NCI-H187 (cell line): ENCODE measurements at places on chromosomes 6 and 20.

GRCh38 chr6:10386756-10387654 lies 27.9 kb downstream of the TFAP2A start:
- no peak for DNase-seq

DNA sequence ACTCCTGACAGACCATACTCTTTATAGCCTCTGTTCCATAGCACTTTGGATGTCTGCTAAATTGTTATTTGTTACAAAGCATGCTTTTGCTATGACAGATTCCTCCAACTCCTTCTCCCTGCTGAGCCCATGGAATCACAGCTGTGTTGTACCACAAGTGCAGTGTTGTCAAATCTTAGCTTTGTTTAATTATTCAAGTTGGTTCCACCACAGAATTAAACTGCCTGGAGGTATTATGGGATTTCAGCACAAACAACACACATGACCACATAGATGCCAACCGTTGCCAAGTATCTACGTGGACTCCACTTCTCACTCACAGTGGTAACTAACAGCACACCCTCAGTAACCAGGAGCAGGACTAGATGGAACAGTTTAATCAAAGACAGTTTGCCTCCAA lies 32.7 kb upstream of the MARCKS start:
- DNase-seq, result no peak

DNA sequence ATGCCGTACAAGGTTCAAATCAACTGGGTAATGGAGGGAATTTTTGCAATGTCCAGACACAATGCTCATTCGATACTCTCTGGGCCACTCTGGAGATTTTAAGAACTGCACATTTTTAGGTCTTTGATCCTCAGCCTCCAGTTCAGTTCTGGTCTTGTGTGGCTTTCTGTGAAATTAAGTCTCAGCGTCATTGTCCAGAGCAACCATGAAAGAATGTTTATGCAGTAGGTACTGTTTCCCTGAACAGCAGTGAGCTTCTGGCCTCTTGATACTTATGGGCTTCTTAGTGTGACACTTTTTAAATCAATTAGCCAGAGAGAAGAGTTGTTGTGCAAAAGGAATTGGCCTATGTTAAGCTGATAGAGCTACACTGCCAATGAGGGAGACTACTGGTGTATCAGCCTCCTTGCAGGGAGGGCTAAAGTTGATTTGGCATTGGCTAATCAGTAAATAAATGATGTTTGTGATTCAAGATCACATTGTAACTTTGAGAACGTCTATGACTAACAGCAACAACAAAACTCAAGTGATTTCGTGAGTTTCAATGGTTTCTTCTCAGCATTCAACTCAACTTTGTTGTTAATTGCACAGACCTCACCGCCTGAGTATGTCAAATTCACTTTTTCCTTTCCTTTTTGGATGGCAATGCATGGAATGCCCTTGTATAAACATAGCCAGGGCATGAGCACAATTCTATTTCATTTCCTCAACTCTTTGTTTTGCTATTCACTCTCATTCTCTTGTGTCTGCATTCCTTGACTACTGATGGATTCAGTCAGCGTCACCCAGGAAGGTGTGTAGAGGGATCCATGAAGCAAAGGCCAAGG lies 85.1 kb downstream of the GJA1 start:
- no peak for DNase-seq

DNA sequence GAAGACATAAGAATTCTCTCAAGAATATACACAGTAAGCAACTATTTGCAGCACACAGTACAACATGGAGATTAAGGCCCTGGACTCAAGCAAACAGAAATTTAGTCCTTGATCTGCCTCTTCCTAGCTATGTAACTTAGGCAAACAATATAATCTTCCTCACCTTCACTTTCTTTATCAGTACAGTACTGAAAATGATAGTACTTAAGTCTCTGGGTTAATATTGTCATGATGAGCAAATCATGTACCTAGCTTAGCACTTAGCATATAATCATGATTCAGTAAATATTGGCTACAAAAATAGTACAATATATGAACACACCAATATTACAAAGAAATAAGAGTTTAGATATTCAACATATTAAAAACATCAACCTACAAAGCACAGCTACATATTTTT lies 320.5 kb downstream of the HACE1 start:
- DNase-seq, result no peak

GRCh38 chr20:59020938-59021551 lies 1.8 kb downstream of the TUBB1 start:
- no peak for DNase-seq

DNA sequence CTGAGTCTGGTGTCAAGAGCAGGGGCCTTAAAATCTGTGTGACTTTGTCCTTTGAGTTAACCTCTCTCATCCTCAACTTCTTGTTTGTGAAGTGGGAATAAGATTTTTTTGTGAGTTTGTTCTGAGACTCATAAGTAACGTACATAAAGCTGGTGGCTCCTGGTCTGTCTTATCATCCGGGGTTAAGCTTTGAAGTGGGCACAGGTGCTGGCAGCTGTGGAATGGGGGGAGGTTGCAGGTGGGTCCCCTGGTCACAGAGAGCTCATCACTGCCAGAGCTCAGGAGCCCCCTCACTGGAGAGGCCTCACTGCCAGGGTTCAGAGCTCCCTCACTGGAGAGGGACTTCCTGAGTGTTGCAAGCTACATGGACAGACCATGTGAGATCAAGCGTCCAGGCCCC lies 174.1 kb downstream of the NRN1 start:
- DNase-seq, result no peak

- DNase-seq, result no peak
These were observed 269.0 kb downstream of the HDGFL1 start for GRCh38 chr6:22838345-22838744.

DNA sequence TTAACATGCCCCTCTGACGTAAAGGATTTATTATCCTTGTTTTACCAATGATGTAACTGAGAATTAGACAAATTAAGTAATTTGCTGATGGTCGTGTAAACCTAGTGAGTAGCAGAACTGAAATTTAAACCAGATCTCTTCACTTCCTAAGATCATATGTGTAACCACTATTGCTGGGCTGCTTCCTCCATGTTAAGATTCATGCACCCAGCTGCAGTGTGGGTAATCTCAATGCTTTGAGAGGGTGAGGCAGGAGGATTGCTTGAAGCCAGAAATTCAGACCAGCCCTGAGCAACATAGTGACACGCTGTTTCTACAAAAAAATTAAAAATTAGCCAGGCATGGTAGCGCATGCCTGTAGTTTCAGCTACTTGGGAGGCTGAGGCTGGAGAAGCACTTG lies 97.9 kb downstream of the L3MBTL3 start:
- no peak for DNase-seq

- no peak for DNase-seq
These were observed 27.6 kb downstream of the DCDC2 start for GRCh38 chr6:24330137-24330732.

DNA sequence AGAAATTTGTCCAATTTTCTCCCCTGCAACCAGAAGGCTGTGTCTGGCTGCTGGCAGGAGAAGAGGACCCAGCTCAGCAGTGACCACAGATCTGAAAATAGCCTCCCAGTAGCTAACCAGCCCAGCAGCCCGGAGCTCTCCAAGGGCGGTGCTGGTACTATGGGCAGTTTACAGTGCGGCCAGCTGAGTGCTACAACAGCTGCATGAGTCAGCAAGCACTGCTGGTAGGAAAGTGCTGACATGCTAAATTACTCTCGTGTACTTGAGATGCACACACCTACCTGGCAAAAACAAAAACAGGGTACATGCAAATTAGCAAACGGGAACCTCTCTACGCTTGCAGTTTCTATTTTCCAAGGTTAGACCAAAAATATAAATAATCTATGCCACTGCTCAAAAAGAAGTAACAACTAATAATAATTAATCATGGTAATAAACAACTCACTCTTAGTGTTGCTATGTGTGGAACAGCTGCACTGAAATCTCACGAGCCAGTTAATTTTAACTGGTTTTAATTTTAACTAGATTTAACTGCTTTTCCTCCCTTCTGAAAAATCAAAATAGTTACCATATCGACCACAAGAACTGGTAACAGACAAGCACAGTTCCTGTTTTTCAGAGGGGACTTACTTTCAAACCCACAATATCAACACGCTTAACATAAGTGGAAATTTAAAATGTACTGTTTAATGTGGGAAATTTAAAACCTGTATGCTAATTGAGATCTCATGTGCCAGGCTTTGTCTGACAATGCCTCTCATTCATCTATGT lies 10.8 kb downstream of the BACH2 start:
- DNase-seq, result peak; percentile 44

DNA sequence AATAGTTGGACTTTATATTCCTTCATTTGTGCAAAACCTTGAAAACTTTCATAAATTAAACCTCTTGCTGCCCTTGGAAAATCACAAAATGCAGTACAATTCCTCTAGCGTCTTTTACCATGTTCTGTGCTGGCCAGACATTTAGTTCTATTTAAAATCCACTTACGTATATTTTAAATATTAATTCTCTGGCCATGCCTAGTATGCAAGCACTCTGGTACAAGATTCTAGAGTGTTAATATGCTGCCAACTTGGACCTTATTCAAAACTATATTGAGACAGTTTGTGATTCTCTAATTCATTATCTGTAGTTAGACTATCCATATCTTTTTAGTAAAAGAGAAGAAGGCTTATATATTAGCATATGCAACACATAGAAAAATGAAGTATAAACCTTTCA lies 328.1 kb downstream of the ARHGAP18 start:
- no peak for DNase-seq

DNA sequence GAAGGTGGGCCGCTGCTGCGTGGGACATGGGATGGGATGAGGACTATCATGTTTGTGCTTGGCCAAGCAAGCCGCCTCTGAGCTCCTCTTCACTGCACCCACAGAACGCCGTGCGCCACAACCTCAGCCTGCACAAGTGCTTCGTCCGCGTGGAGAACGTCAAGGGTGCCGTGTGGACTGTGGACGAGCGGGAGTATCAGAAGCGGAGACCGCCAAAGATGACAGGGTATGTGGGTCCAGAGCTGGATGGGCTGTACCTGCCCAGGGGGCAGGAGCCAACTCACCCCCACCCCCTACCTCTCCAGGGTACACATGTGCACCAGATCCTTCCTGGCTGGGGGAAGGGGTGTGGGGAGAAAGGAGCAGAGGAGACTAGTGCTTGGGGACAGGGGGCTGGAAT lies 43.5 kb upstream of the MDFI start:
- no peak for DNase-seq

- no peak for DNase-seq
These were observed 446.0 kb downstream of the QKI start for GRCh38 chr6:163860287-163861081.

- DNase-seq, result no peak
These were observed 49.1 kb downstream of the DACT2 start for GRCh38 chr6:168270274-168271172.

DNA sequence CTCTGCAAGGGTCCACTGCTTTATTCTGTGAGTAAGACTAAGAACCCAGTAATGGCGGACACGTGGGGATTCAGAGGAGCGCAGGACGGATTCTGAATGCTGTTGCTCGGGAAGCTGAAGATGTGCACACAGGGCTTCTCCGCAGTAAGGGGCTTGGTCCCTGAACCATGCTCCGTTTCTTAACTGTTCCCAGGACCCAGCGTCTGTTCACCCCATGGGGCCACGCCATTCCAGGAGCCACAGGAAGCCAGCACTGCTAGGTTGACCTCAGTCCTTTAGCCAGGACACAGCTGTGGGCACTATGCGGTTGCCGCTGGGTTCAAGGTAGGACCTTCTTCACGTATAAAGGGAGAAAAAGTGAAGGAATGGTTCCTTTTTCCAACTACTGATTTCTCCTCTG lies 59.8 kb downstream of the IRF4 start:
- DNase-seq, result no peak

GRCh38 chr6:161347125-161347524 lies 73.3 kb upstream of the AGPAT4 start:
- no peak for DNase-seq

DNA sequence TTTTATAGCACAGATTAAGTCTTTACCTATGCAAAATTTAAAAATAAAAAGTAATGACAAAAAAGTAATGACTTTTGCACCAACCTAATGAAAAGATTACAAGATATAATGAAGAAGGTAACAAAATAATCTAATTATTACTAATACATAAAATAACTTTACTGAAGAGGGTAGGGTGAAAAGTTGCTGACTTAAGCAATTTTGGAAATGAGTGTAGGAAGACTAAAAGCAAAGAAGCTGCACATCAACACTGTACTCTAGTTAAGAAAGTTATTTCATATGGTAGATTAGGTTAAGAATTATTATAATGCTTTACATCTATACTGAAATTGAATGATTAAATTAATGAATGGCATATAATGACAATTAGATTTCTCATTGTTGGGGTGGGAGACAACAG lies 76.8 kb downstream of the MANEA start:
- no peak for DNase-seq

GRCh38 chr6:88301888-88302768 lies 136.0 kb upstream of the CNR1 start:
- DNase-seq, result no peak

DNA sequence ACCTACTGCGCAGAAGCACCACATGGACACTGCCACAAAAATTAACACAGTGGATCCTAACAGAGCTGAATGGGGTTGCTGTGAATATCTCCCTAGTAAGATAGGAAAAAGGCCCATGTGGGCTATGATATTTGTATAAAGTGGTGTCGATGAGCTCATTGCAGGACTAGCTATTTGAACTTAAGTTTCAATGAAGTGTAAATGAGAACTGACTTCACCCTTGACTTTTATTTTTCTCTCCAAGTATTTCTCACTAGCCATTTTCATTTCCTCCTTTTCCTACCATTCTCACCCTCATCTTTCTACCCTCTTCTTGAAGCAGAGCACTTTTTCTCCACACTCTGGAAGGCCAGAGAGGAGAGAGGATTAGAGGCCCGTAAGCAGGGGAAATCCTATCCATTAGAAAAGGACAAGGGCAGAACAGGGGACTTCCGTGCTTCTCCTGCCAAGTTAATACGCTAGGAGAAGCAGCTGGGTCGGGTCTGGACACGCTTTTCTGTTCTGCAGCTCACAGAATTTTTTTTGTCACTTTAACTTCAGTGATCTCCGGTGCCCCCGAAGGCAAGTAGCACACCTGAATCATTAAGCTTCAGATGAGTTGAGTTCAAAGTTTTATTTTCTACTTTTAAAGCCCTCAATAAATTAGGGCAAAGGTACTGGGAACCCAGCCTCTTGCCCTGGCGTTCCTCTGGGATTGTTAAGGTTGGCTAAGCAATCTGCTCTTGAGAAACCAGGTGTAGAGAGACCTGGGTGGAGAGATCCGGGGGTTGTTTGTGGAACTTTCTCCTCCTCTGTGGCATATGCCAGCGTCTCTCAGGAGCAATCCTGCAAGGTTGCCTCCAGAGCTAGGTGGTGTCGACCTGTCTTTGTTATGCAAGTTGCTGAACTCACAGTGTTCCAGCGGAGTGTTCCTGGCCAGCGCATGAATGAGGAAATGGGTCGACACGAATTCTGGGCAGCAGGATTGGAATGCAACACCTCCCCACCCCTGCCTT lies 56.2 kb upstream of the ARID1B start:
- no peak for DNase-seq

GRCh38 chr20:4167261-4168021 lies 152.1 kb upstream of the RNF24 start:
- no peak for DNase-seq

- no peak for DNase-seq
These were observed 305.0 kb downstream of the GMDS start for GRCh38 chr6:1940381-1940780.

GRCh38 chr6:43801495-43802181 lies 31.6 kb downstream of the VEGFA start:
- no peak for DNase-seq

GRCh38 chr6:131059486-131059885 lies 3.6 kb downstream of the EPB41L2 start:
- no peak for DNase-seq

GRCh38 chr6:71707059-71707458 lies 179.3 kb upstream of the RIMS1 start:
- DNase-seq, result no peak
